ENCODE measurements at places on chromosomes 1 and 21.

- no peak for DNase-seq
Measured at GRCh38 chr1:9927259-9927658, 15.9 kb downstream of the LZIC start.

DNA sequence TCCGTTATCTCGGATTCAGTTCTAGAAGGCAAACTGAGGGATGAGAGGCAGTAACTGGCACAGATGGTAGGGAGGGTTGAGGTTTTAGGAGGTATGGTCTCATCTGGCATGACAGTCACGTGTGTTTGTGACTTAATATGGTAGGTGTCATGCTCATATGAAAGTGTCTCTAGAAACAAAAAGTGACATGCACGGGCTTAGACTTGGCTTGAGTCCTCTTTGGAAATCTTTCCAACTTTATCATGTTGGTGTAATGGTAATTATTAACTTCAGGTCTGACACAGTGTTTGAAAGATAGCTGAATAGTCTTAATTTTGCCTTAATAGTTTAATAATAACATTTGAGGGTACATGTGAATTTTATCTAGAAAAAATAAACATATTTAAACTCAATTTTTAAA, 218.1 kb downstream of the FMN2 start:
- DNase-seq: no peak

DNA sequence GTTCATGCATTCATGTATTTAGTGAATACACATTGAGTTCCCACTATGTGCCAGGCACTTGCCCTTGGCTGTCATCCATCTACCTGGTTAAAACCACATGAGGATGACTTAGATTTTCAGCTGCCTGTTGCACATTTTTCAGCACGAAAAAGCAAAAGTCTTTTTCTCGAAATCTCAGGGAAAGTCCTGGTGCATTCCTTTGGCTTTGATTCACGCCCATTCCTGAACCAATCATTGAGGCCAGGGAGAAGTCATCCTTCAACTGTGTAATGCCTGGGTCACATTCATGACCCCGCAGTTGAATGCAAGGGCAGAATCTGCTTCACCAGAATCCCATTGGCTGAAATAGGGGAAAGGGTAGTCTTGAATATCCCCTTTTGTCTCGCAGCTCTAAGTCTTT, 84.4 kb downstream of the RNF220 start:
- DNase-seq: no peak

- no peak for DNase-seq
Measured at GRCh38 chr1:58727364-58727763, 27.5 kb upstream of the MYSM1 start.
